HCEC 1CT (cell line): ENCODE measurements at places on chromosomes 3 and 15.

- DNase-seq = no peak
These were observed 127.2 kb downstream of the EBLN2 start for GRCh38 chr3:73188707-73189106.

DNA sequence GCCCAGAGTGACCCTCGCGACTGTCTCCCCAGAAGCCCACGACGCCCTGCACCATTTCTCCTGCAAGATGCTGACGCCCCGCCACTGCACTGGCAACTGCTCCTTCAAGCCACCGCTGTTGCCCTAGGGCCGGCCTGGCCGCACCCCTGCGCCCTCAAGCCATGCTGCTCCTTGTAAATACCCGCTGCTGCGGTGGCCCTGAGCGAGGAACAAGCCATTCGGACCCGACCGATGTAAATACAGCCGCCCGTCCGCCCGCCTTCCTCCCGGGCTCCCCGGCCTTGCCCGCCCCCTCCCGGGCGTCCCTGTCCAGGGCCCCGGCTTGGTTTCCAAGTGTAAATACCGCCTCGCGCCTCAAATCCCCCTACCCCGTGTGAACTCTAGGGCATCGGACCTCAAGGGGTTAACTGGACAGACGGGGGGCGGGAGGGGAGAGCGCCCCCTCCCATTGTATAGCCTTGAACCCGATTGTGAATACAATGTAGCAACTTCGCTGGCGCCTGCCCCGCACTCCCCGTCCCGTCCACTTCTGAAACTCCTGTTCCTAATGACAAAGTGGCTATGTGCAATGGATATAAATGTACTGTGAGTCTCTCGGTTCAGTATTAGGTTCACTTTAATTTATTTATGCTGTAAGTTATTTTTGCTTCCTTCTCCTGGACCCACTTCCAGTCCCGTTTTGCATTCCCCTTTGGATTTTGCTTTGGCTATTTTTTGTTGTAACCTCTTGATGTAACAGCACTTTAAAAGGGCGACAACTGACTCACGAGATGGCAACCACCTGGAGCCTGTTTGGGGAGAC lies 5.9 kb downstream of the RNU6-1 start:
- peak; percentile 34 for DNase-seq

- peak; percentile 95 for DNase-seq
These were observed 57.3 kb upstream of the OSTN start for GRCh38 chr3:191141728-191142127.

DNA sequence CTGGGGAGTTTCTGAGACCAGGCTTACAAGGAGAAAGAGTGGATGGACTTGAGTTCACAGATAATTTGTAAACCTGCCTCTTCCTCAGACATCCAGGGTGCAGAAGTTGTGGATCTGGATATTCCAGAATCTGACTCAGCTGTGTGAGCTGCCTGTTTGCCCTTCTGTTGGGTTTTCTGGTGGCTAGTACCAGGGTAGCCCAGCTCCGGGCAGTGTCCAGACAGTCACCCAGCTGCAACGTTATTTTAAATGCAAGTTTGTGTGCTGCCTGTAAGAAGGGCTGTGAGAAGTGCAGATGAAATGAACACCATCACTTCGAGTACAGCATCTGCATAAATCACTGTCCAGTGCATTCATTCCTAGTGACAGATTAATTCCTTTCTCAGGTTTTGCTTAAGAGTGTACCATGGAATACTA lies 1053.0 kb downstream of the TUSC7 start:
- DNase-seq = no peak
